ENCODE measurements at places on chromosomes 7 and 10. TPM values are rescaled to one million over a fixed set of nuclear protein-coding genes. Genes with fewer than 3 reads are reported as not detected.

DNA sequence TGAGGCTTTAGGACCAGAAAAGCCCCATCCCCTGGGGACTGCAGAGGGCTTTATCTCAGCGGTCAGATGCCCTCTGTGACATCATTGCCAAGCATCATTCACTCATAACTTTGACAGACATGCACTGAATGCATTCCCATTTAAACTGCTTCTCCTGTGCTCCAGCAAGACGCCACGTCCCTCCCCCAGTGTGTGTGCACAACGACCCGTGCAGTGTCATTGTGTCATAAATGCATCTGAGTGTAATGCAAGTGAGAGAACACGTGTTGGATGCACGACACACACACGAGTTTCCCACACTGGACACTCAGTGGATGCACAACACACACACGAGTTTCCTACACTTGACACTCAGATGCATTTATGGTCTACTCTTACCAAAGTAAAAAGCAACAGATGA is 337.9 kb downstream of the PTPRN2 start:
- no peak for DNase-seq

GRCh38 chr7:157619753-157620525 is 283.1 kb downstream of the DNAJB6 start:
- no peak for DNase-seq

DNA sequence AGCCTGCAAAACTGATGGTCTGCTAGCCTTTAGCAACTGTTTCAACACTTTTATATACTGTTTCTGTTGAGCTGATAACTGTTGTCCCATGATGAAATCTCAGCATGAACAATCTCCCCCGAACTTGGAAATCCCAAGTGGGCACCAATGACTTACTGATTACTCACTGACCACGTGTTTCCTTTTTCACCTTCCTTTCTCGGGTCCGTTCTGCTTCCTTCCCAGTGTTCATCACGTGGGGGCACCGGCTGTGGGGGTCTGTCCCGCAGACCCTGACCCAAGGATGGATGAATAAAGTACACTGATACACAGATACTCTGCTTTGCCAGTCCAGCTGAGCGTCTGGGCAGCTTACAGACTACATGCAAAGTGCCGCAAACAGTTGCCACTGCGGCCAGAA is 39.0 kb upstream of the RASGEF1A start:
- DNase-seq, result no peak

DNA sequence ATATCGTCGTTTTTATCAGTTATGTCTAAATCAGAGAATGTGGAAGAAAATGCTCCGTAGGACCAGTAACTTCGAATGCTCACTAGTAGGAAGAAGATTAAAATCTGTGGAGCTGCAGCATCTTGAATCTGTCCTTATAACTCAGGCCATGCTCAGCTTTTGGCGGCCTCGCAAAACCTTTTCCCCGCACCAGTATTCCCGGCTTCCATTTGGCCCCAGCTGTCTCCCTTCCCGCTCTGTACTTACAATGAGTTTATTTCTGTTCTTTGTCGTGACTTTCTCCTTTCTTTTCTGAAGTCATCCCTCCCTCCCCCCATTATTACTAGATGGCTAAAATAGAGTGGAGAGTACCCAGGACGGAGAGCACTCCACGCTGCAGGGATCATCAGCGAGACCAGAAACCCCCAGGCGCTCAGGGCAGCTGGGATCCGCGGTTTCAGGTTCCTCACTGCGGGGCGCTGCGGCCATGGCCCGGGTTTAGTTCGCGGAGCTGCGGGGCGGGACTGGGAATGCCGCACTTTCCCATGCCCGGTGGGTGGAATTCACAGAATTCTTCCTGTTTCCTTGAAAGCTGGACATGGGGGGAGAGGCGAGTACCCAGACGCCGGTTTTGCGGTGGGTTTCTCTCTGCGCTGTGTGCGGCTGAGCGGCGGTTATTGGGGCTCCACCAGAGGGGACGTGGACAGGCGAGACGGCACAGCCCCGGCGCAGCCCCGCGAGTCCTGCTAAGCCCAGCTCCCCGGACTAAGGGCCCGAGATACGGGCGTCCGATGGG is 183.5 kb downstream of the POM121L12 start:
- no peak for DNase-seq

DNA sequence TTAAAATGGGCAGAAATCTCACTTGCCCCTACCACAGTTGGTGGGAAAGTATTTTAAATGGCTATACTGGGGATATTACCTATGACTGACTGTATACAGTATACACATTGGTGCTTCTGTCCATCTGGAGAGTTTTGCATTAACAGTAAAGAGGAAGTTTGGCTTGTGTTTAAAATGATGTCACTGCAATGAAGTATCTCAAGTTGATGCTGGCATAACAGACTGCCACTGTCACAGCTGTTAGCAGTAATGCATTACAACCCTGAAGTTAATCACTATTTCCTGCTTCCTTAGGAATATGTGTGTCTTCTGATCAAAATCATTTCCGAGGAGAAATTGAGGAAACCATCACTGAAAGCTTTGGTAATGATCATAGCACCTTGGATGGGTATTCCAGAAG is 1.9 kb downstream of the DKK1 start:
- no peak for DNase-seq

Gene GNGT1
- not detected for total RNA-seq

Gene ZNF488
- 0.05 TPM for total RNA-seq

Gene CD36
- total RNA-seq, result not detected

DNA sequence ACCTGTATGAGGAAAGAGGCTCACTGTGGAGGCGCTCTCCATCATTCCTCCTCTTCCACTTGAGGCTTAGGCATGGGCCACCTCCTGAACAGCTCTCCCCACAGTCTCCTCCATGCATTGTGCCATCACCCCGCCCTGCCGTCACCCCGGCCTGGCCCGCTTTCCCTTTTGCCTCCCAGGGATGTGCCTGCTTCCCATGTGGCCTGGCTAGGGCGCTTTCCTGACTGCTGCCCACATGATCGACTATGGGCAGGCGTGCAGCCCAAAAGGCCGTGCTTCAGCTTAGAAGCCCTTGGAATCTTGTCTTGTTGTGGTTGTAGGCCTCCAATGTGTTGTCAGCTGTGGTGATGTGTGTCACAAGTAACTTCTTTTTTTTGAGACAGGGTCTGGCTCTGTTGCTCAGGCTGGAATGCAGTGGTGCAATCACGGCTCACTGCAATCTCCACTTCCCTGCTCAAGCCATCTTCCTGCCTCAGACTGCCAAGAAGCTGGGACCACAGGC is 1.8 kb upstream of the ACTR3C start:
- DNase-seq, result no peak

- DNase-seq, result no peak
Measured at GRCh38 chr7:754531-755412, 27.7 kb upstream of the PRKAR1B start.

DNA sequence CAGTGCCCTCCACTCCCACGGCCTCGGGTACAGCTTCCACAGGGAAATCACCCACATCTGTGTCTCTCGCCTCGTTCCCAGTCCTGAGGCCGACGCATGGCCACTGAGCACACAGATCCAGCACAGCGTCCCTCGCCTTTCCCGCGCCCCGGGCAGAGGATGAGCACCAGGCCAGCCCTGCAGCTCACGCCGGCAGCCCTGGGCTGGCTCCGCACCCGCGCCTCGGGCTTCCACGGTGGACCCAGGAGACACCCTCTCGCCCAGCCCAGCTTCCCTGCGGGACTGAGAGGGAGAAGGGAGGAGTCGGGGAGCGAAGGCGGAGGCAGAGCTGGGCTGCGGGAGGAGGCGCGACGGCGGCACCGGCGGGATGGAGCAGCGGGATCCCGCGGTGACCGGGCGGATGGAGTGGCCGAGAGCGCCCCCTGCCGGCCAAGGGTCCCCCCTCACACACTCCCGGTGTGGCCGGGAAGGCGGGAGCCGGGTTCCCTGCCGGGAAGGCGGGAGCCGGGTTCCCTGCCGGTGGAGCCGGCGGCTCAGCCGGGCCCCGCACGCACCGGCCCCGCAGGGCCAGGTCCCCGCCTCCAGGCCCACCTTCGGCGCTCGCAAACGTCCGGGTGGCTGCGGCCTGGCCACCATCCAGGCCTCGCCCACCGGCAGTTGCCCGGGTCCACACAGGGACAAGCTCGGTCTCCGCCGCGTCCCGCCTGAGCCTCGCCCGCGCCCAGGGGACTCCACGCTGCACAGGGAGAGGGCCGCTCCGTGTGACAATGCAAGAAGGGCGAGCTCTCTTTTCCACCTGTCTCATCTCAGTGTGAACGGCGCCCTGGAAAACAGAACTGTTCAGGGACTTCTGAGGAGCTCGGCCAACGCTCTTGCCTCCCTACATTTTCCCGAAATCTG is 110.3 kb upstream of the LANCL2 start:
- peak; percentile 50 for DNase-seq

Gene FAM25G
- not detected for total RNA-seq

Gene PLA2G12B
- not detected for total RNA-seq

DNA sequence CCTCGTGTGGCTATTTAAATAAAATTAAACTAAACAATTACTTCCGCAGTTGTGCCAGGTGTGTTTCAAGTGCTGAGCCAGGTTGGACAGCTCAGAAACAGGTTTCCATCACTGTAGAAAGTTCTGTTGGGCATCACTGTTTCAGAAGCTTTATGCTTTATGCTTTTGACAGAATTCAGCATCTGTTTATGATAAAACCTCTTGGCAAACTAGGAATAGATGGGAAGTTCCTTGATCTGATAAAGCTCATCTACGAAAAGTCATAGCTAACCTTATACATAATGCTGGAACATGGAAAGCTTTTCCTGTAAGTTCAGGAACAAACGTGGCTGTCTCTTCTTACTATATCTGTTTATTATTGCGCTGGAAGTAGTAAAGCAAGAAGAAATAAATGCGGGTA is 143.4 kb downstream of the DOCK1 start:
- DNase-seq, result no peak

DNA sequence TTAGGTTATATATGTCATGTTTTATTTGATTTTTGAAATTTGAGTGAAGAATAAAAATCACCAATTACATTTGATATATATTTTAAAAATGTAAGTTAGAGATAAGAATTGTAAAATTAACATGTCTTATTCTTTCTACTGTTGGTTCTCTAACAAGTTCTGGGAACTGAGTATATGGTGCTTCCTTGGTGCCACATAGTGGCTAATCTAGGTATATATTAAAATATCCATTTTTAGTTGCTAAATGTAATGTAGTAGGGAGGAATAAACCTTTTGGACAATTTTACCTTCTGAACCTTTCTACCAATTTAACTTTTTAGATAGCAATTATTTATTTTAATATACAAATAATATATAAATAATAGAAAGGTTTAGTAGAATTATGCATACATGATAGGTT is 17.5 kb downstream of the CFAP69 start:
- DNase-seq, result no peak

- DNase-seq, result no peak
Measured at GRCh38 chr7:65448816-65449504, 75.3 kb downstream of the ZNF92 start.

DNA sequence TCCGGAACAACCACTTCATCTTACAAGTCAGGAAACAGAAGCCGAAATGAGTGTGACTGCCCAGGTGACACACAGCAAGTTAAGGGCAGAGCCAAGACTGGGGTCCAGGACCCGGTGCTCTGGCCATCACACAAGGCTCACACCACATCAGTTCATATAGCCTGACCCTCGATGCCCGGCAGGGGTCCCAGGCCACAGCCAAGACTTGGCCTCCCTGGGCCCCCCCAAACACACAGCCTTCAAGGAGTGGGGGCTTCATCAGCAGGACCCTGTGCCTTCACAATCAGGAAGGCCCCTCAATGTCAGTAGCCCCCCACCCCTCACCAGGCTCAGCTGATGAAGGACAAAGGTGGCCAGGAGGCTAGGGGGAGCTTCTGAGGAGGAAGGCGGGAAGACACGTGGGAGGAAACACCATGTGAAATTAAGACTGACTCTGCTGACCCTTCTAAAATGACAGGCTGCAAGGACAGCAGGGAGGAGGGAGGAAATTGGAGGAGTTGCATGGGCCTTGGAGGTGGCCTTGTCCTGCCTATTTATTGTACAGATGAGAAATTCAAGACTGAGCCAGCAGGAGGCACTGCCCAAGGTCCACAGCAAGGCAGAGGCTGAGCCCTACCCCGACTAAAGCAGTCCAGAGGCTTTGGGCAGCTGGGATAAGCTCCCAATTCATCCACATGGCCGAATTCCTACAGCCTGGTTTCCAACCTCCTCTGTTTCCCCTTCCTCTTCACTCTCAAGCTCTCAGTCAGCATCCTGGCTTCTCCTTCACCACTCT is 216.1 kb upstream of the ZMIZ1 start:
- peak; percentile 13 for DNase-seq

- no peak for DNase-seq
Measured at GRCh38 chr10:92407305-92408016, 116.5 kb downstream of the MARCHF5 start.

DNA sequence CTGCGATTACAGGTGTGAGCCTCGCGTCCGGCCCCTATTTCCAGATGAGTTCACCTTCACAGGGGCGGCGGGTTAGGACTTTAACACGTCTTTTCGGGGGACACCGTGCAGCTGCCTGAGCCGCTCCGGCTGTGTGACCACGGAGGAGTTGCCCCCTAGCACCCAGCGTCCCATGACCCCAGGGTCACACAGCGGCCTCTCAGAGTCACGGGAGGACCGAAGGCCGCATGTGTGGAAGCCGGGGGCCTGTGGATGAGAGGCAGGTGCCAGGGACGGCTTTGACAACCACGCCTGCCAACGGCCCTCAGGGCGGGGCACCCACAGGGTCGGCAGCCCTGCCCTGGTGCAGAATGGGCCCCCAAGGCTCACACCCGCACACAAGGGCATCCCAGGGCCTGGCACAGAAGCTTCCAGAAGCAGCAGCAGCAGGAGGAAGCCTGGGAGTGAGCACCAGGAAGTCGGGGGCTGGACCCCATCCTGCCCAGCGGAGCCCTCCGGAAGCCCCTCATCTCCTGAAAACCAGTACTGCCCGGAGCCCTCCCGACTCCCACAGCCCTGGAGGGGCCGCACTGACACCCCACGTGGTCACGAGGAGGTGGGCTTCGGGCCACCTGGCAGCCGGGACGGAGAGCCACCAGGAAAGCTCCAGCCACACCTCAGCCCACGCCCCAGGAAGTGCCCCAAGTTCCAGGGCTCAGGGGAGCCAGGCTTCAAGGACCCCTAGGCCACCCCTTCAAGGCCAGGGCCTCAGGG is 32.7 kb downstream of the ADAP1 start:
- no peak for DNase-seq

Gene GPER1
- total RNA-seq, result 0.08 TPM

Gene KIAA1549
- 0.12 TPM for total RNA-seq

GRCh38 chr7:17558135-17558534 is 259.7 kb downstream of the AHR start:
- no peak for DNase-seq

Gene KAZALD1
- total RNA-seq, result 0.55 TPM

Gene C7orf33
- total RNA-seq, result not detected

All from activated CD4-positive, alpha-beta T cell treated with anti-CD3 and anti-CD28 coated beads, Interleukin-2, amount 10 ng/mL, durations not matched to agents 7 days and 5 days (primary cell).